ENCODE measurements at places on chromosomes 3 and 15. TPM values are rescaled to one million over a fixed set of nuclear protein-coding genes. Genes with fewer than 3 reads are reported as not detected.

The PRICKLE2 gene
- total RNA-seq, result 24.2 TPM

The CLDN1 gene
- 9.9 TPM for total RNA-seq

The PSTPIP1 gene
- total RNA-seq, result 3.3 TPM

The CORO2B gene
- total RNA-seq, result 15.9 TPM

The EEFSEC gene
- 6.4 TPM for total RNA-seq

The BSN gene
- total RNA-seq, result 14.8 TPM

The ACP3 gene
- total RNA-seq, result 1.3 TPM

The BMF gene
- total RNA-seq, result 7.8 TPM

The BNC1 gene
- total RNA-seq, result 0.22 TPM

The FOXP1 gene
- 97.4 TPM for total RNA-seq

The EOGT gene
- total RNA-seq, result 15.5 TPM

The PRR20G gene
- not detected for total RNA-seq

The CLDN18 gene
- not detected for total RNA-seq

The CHRNA5 gene
- 1.7 TPM for total RNA-seq

The RHOV gene
- total RNA-seq, result 2.8 TPM

The MCTP2 gene
- total RNA-seq, result 12.4 TPM

The P2RY1 gene
- total RNA-seq, result 22.0 TPM

The FGF12 gene
- 34.1 TPM for total RNA-seq

The BLM gene
- total RNA-seq, result 8.3 TPM

The UBE2E2 gene
- total RNA-seq, result 38.8 TPM

The AADACL2 gene
- not detected for total RNA-seq

The CD96 gene
- 0.59 TPM for total RNA-seq

The SCN11A gene
- 1.0 TPM for total RNA-seq

The IQCF5 gene
- not detected for total RNA-seq

The THPO gene
- 0.40 TPM for total RNA-seq

The TIMP4 gene
- total RNA-seq, result 6.2 TPM

The LYZL4 gene
- not detected for total RNA-seq

The AGTR1 gene
- 5.2 TPM for total RNA-seq

The HRG gene
- total RNA-seq, result 0.11 TPM

The LIPC gene
- 0.99 TPM for total RNA-seq

The MKRN3 gene
- total RNA-seq, result 7.4 TPM

The SSR3 gene
- total RNA-seq, result 106 TPM

The CFAP44 gene
- 23.9 TPM for total RNA-seq

The PRSS50 gene
- total RNA-seq, result 0.50 TPM

The GRAMD2A gene
- 1.4 TPM for total RNA-seq

The CP gene
- total RNA-seq, result 1.7 TPM

The GRAMD1C gene
- 17.7 TPM for total RNA-seq

The LTK gene
- 0.20 TPM for total RNA-seq

The FEZF2 gene
- total RNA-seq, result 0.61 TPM

The TMEM45A gene
- 31.3 TPM for total RNA-seq

The GPR27 gene
- total RNA-seq, result 10.8 TPM

The ANKRD63 gene
- total RNA-seq, result 0.28 TPM
